Dermis lymphatic vessel endothelial cell (primary cell): ENCODE measurements at places on chromosomes 13 and 19. TPM values are rescaled to one million over a fixed set of nuclear protein-coding genes. Genes with fewer than 3 reads are reported as not detected.

ZNF69 gene
- total RNA-seq, result 2.0 and 4.2 TPM in 2 replicates

PLK5 gene
- total RNA-seq, result not detected in 2 replicates

ATP7B gene
- 4.9 TPM in 2 replicates for total RNA-seq

FCAR gene
- total RNA-seq, result not detected in 2 replicates

ARL11 gene
- total RNA-seq, result 0.26 and 0.33 TPM in 2 replicates

DPF1 gene
- under 0.01 and 0.09 TPM in 2 replicates for total RNA-seq

GATAD2A gene
- 34.0 and 40.5 TPM in 2 replicates for total RNA-seq

ASPDH gene
- total RNA-seq, result not detected in 2 replicates
